Osteocyte (in vitro differentiated cells): ENCODE measurements at places on chromosomes 16 and 17. TPM values are rescaled to one million over a fixed set of nuclear protein-coding genes. Genes with fewer than 3 reads are reported as not detected.

NOG gene
- total RNA-seq, result not detected in 2 replicates

FLCN gene
- 91.1 and 97.1 TPM in 2 replicates for total RNA-seq

CLEC18B gene
- total RNA-seq, result 0.24 TPM in 1 of 2 replicates, not detected in the other

TAC4 gene
- not detected in 2 replicates for total RNA-seq

TNK1 gene
- total RNA-seq, result not detected in 2 replicates
